Activated CD4-positive, alpha-beta T cell treated with anti-CD3 and anti-CD28 coated beads, Interleukin-2, Interleukin-4, amounts not matched to agents 100 ng/mL and 50 ng/mL, durations not matched to agents 16 hours and 8 hours (primary cell): ENCODE measurements at places on chromosomes 16 and 17.

- no peak for DNase-seq
Measured at GRCh38 chr17:31753011-31753410, 106.0 kb downstream of the COPRS start.

GRCh38 chr16:1134776-1135458 lies 18.0 kb upstream of the CACNA1H start:
- no peak for DNase-seq

- DNase-seq: no peak
Measured at GRCh38 chr17:38750312-38751121, 2.0 kb upstream of the PSMB3 start.

DNA sequence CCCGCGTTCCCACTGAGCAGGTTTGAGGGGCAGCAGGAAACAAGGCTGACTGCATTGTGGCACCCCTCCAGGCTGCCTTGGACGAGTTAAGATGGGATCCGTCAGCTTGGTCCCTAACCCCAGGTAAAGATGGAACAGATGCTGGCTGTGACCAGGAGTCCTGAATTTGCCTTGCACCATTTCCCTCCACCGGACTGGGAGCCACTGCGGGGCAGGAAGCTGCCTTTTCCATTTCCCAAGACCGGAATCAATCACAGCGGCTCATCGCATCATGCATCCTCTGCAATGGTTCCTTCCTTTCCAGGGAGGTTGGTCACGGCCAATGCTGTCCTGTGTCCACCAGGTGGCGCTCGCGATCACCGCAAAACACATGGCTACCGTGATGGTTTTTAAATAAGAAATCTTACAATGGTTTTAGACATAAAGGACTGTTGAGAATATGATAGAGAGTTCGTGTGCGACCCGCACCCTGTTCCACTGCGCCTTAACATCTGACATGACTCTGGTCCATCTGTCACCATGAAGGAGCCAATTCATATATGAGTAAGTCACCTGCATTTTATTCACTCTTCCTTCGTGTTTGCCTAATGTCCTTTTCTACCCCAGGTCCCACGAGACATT lies 6.8 kb upstream of the MEAK7 start:
- peak; percentile 88 for DNase-seq

- no peak for DNase-seq
Measured at GRCh38 chr16:22267764-22268163, 29.4 kb upstream of the POLR3E start.

GRCh38 chr17:32486111-32486700 lies 587 bp upstream of the CDK5R1 start:
- DNase-seq: peak; percentile 50

DNA sequence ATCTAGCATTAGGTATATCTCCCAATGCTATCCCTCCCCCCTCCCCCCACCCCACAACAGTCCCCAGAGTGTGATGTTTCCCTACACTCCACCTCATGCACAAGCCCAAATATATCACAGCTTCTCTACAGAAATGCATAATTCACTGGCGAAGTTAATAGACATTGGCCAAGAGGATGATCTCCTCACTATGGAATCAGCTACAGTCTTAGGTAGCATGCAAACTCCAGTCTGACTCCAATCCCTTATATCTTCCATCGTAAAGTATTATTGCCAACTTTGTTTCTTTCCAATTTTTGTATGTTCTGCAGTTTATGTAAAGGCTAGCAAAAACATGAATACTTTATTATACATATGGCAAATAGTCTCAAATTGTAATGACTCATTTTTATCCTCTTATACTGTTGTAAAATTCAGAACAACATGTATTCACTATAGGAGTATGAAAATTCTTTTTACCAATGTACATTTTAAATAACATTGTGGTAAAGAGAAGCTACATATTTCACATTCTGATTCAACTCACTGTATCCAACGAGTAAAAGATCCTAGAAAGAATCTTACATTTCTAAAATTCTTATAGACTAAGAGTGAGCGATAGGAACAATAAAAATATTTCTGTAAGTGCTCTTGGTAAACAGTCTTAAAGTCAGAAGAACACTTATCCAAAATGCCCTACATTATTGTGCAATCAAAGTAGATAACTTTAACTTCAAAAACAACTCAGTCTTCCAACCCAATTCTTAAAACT lies 871 bp downstream of the ABCA8 start:
- no peak for DNase-seq

DNA sequence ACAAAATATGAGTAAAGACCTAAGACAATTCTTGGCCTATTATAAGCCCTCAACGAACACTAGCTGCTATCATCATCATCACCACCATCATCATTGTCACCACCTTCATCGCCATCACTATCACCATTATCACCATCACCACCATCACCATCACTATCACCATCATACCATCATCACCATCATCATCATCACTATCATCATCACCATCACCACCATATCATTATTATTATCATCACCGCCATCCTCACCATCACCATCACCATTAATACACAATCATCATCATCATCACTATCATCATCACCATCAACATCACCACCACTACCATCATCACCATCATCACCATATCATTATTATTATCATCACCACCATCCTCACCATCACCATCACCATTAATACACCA lies 82.5 kb downstream of the RGS9 start:
- DNase-seq: no peak

- no peak for DNase-seq
Measured at GRCh38 chr17:52823155-52823554, 664.6 kb upstream of the CA10 start.

GRCh38 chr16:80079072-80079471 lies 461.7 kb upstream of the DYNLRB2 start:
- DNase-seq: no peak

- DNase-seq: no peak
Measured at GRCh38 chr17:40445751-40446468, 2.7 kb downstream of the IGFBP4 start.

GRCh38 chr16:59540621-59541020 lies 806.5 kb upstream of the GOT2 start:
- DNase-seq: no peak

- DNase-seq: no peak
Measured at GRCh38 chr16:54342966-54343365, 56.4 kb upstream of the IRX3 start.

- no peak for DNase-seq
Measured at GRCh38 chr16:68332411-68333121, 21.7 kb downstream of the PRMT7 start.

DNA sequence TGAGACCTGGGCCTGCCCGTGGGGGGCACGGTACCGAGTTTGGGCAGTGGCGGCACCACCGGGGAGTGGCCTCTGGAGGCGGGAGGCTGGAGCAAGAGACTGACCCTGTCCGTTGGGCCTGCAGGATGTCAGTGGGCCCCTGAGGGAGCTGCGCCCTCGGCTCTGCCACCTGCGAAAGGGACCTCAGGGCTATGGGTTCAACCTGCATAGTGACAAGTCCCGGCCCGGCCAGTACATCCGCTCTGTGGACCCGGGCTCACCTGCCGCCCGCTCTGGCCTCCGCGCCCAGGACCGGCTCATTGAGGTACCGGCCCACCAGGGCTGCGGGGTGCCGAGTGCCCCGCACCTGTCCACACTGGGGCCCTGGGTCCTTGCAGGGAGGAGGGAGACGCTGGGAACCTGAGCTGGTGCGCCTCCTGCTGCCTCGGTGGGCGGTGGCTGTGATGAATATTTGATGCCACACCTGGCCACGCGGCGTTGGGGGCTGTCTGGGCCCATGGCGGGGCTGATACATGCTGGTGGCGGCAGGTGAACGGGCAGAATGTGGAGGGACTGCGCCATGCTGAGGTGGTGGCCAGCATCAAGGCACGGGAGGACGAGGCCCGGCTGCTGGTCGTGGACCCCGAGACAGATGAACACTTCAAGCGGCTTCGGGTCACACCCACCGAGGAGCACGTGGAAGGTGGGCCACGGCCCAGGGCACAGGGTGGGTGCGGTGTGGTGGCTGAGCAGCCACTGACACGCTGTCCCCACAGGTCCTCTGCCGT lies 9.7 kb downstream of the NHERF2 start:
- DNase-seq: no peak

GRCh38 chr16:83813823-83814658 lies 6.3 kb downstream of the HSBP1 start:
- DNase-seq: no peak

DNA sequence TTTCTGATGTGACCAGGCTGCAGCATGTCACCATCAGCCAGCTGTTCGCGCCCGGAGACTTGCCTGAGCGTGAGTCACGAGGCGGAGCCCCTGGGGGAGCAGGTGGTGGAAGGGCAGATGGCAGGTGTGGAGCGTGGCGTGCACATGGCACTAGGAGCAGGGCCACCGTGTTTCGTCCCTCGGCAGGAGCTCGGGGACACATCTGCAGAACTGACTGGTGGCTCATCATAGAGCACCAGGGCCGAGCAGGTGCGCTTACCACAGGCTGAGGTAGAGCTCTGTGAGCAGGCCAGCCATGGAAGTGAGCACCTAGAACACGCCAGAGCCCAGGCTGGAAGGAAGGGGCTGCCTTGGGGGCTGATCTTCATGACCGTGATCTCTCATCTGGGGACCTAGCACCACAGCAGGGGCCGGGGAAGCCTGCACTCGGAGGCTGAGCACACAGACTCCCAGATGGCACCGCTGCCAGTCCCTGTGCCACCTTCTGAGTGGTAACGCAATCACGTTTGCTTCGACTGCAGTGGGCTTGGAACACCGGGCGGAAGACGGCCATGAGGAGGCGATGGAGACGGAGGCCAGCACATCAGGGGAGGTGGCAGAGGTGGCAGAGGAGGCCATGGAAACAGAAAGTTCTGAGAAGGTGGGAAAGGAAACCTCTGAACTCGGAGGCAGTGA lies 61.8 kb upstream of the ENDOV start:
- DNase-seq: no peak

GRCh38 chr16:21704733-21705132 lies 41.0 kb downstream of the OTOA start:
- DNase-seq: no peak

DNA sequence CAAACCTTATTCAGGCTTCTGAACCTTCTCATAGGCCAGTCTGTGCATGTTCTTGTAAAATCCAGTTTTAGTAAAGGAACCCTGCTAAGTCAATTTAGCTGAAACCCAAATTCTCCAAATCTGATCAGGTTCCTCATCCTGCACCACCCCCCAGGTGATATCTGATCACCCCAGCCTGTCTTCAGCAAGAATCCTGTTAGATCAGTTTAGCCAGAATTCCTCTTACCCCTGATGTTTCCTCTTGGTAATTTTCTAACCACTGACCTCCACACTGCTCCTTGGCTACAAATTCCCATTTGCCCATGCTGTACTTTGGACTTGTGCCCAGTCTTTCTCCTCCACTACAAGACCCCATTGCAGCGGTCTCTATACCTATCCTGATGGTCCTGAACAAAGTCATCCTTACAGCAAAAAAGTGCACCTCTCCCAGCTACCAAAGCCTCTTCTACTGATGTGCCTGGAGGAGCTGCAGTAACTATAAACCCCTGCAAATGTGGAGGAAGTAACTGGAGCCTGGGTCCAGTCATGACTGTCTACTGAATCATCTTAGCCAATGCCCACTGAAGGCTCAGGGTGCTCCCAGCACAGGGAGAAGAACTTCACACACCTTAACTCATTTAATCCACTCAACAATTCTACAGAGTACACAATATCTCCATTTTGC lies 23.8 kb downstream of the TEX14 start:
- DNase-seq: no peak

DNA sequence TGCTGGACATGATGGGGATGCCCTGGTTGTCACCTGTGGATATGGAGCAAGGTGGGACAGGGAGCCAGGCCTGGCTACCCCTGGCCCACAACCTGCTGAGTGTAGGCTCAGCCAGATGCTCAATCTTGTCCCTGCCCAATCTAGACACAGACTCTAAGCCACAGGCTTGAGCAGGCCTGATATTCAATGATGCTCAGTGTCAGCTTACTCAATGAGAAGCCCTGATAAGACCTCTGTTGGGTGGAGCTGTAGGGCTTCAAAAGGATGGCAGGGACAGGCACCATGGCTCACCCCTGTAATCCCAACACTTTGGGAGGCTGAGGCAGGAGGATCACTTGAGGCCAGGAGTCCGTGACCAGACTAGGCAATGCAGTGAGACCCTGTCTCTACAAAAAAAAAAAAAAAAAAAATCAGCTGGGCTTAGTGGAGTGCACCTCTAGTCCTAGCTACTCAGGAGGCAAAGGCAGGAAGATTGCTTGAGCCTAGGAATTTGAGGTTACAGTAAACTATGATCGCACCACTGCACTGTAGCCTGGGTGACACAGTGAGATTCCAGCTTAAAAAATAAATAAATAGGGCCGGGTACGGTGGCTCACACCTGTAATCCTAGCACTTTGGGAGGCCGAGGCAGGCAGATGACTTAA lies 3.4 kb downstream of the LCAT start:
- DNase-seq: no peak

DNA sequence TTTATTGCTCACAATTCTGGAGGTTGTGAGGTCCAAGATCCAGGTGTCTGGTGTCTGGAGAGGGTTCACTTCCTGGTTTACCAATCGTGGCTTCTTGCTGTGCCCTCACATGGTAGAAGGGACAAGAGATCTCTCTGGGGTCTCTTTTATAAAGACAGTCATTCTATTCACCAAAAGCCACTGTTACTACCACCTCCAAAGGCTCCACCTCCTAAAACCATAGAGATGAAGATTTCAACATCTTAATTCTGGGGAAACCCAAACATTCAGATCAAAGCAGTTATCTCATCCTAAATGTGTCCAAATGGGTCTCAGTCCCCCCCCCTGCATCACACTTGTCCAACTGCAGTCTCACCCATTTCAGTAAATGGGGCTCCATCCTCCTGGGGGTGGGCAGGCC lies 132.9 kb upstream of the XYLT1 start:
- DNase-seq: no peak

GRCh38 chr17:58666858-58667267 lies 25.0 kb downstream of the TEX14 start:
- DNase-seq: peak; percentile 33

- DNase-seq: peak; percentile 22
Measured at GRCh38 chr17:78923660-78924453, 1.3 kb downstream of the TIMP2 start.

- DNase-seq: no peak
Measured at GRCh38 chr17:33023790-33024189, 32.1 kb downstream of the SPACA3 start.

GRCh38 chr16:9917691-9918090 lies 264.5 kb downstream of the GRIN2A start:
- no peak for DNase-seq
